HFF-Myc (cell line): ENCODE measurements at places on chromosomes 6 and 20.

GRCh38 chr6:5130135-5130866 is 45.2 kb downstream of the PPP1R3G start:
- DNase-seq, result no peak

DNA sequence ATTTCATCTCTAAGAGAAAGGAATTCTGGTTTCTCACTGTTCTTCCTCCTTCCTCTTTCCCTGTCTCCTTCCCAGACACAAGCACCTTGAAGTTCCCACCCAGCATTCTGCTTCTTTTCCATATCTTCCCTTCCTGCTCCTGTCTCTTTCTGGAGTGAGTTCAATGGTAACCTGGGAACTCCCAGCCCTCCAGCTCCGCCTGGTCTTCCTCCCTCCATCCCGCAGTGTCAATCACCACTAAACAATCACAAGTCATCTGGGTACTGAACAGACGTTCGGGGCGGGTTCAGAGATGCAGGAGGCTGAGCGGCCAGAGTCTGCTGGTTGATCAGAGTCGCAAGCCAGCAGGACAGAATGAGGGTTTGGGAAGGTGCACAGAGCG is 7.7 kb downstream of the TTBK1 start:
- no peak for DNase-seq

DNA sequence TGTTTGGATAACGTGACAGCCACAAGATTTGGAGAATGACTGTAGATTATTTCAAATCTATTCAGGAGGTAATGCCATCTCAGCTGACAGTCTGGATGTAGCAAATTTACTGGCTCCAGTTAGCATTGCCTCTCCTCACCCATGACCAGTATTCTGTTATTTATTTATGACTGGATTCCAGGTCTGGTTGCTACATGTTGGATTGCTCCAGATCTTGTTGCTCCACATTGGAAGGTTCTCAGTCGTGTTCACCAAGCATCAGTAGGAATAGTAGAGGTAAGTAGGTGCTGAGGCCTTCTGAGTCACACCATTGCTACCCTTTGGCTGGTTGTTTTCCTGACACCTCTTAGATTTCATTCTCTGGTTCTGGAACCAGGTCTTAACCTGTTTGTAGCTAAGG is 69.5 kb upstream of the ELOVL5 start:
- DNase-seq, result no peak

DNA sequence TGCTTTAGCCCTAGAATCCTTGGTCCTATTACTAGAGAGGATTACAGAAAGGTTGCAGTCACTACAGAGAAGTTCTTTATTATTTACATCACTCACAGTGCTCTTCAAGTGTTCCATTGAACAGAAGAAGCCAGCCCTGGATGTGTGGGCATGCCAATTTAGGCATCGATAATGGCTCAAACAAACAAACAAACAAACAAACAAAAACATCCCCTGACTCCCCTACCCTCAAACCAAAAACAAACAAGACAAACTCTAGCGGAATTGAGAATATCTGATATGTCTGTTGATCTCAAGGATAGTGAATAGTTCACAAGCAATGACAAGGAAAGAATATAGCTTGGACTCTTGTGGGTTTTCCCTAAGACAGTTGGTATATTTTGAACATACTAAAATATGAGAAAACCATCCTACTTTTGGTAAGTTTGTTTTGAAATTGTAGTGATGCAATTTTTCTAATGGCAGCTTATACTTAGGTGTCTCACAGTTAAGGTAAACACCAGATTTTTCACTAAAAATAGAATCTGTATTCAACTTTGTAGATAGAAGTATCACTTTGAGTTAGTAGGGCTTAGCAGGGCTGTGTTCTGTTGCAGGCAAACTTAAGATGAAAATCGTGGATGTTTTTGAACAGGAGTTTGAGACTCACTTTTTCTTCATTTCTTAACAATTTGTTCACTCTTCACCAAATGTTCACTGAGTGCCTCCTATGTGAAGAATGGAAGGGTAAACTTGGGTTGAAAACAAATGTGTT is 92.8 kb upstream of the FAM184A start:
- no peak for DNase-seq

- no peak for DNase-seq
Observed at GRCh38 chr6:136677344-136677743, 114.9 kb downstream of the MAP3K5 start.

GRCh38 chr6:137241481-137242038 is 22.4 kb upstream of the IFNGR1 start:
- no peak for DNase-seq

- DNase-seq, result no peak
Observed at GRCh38 chr6:34618430-34619182, 62.5 kb upstream of the SPDEF start.

DNA sequence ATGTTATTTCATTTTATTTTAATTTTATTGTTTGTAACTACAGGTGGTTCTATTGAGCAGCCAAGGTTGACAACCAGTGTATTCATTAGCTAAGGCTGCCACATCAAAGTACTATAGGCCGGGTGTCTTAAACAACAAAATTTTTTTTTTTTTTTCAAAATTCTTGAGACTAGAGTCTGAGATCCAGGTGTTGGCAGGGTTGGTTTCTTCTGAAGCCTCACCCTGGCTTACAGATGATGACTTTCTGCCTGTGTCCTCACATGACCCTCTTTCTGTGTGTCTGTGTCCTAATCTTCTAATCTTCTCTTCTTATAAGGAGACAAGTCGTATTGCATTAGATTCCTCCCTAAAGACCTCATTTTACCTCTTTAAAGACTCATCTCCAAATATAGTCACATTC is 208.4 kb downstream of the MANEA start:
- no peak for DNase-seq

- no peak for DNase-seq
Observed at GRCh38 chr6:8914700-8915099, 479.4 kb upstream of the SLC35B3 start.

- no peak for DNase-seq
Observed at GRCh38 chr6:136754820-136755219, 37.5 kb downstream of the MAP3K5 start.
